ENCODE measurements at places on chromosomes 16 and 17.
A peak's percentile ranks its signal among the peaks of the same experiment; 100 is the strongest.

- DNase-seq, result no peak
Measured at GRCh38 chr16:31537362-31538242, 9.9 kb downstream of the AHSP start.

DNA sequence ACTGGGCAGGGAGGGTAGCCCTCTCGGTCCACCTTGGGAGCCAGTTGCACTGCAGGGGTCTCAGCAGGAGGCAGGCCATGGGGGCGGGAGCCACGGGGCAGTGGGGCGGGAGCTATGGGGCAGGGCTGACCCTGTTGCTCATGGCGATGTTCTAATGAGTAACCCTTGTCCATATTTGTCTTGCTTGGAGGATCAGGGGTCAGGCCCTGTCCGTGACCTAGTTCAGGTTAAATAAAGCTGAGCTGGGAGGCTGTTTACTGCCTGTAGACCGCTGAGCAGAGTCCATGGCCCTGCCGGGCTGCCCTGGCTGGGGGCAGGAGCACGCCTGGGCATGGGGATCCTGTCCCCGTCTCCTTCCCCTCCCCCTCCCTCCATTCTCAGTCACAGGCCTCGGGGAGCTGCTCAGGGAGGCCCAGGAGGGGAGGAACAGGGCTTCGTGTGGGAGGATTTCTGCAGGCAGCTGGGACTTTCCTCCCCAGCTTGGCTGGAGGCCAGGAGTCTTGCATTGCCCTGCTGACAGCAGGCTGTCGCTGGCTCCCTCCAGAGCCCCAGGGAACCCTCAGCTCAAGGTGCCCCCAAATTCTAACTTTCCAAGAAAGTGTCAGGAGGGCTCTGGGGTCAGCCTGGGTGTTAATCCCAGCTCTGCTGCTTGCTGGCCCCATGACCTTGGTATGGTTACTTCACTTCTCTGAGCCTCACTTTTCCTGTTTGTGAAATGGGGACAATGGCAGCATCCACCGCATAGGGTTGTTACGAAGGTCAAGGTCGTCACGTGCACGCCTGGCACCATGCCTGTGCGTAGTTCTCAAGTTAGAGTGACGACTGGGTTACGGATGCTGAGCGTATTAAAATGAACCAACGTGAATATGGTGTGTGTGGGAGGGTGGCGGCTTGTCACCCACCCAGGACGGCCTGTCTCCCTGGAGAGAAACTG is 6.1 kb upstream of the SERPINF2 start:
- no peak for DNase-seq

DNA sequence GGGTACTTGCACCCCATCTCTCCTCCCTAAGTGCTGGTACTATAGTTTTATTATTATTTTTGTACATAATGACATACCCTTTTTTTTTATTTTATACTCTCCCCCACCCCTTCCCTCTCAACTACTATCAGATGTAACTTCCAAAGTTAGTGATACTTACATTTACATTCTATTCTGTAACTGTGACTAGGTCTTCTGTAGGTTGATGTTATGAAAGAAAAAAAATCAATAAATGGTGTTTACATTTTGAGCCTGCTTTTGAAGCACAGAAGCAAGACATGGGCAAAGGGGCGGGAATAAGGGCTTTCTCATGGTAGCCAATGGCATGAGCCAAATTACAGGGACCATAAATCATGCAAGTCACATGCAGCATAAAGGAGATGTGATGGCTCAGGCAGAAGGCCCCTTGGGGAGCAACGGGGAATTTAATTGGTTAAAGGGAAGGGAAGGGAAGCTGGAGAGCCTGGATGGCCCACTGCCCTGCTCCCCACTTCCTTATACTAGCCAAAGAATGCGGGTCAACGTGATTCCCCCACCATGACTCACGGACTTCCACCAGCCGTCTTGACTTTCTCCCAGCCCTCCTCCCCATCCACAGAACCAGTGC is 2.4 kb upstream of the ACSF2 start:
- no peak for DNase-seq

GRCh38 chr16:28193530-28194423 is 18.0 kb downstream of the XPO6 start:
- no peak for DNase-seq

- DNase-seq, result peak; percentile 18
Measured at GRCh38 chr16:66474750-66475199, 47.7 kb downstream of the BEAN1 start.

DNA sequence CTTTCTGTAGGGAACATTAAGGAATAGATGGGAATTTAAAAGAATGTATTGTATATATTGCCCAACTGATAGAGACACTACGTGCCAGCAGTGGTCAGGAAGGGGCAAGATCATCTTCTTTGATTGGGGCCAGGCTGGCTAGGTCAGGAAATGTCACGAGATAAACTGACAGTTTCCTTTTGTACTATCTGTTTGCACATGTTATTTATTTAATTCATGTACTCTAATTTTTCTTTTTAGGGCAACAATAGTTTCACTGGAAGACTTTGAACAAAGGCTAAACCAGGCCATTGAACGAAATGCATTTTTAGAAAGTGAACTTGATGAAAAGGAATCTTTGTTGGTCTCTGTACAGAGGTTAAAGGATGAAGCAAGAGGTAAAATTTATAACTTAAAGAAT is 12.6 kb downstream of the NDEL1 start:
- no peak for DNase-seq

GRCh38 chr17:69575346-69575761 is 160.9 kb downstream of the MAP2K6 start:
- peak; percentile 12 for DNase-seq

GRCh38 chr17:58324056-58324408 is 4.6 kb downstream of the TSPOAP1 start:
- no peak for DNase-seq

DNA sequence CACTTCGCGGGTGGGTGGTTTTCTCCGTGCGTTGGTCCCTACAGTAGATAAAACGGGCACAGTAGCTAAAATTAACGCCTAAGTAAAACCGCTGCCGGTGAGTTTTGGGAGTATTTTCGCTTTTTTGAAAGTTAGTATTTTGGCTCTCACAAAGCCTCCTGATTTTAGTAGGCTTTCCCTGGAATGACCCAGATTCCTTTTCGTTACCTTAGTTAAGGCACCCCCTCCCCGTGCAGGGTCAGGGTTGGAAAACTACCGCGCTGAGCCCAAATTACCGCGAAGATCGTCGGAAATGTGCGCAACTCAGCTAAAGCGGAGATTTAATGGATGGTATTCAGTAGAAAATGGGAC is 28.3 kb upstream of the ST6GALNAC1 start:
- no peak for DNase-seq

DNA sequence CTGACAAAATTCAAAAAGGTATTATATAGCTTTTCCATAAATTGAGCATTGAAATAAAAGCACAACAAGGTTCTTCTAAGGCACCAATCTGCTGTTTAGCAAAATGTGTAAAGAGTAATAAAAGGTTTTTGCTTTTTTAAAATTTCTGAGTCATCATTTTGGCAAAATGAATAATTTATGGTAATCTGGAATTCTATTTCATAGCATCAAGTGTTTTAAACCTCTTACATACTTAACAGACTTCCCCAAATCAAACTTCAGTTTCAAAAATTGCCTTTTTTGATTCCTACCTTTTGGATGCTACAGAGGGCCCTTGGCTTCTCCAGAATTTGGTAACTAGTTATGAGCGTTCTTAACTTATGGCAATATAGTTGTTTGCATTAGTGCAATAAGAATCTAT is 154.0 kb upstream of the ELAC2 start:
- DNase-seq, result no peak

DNA sequence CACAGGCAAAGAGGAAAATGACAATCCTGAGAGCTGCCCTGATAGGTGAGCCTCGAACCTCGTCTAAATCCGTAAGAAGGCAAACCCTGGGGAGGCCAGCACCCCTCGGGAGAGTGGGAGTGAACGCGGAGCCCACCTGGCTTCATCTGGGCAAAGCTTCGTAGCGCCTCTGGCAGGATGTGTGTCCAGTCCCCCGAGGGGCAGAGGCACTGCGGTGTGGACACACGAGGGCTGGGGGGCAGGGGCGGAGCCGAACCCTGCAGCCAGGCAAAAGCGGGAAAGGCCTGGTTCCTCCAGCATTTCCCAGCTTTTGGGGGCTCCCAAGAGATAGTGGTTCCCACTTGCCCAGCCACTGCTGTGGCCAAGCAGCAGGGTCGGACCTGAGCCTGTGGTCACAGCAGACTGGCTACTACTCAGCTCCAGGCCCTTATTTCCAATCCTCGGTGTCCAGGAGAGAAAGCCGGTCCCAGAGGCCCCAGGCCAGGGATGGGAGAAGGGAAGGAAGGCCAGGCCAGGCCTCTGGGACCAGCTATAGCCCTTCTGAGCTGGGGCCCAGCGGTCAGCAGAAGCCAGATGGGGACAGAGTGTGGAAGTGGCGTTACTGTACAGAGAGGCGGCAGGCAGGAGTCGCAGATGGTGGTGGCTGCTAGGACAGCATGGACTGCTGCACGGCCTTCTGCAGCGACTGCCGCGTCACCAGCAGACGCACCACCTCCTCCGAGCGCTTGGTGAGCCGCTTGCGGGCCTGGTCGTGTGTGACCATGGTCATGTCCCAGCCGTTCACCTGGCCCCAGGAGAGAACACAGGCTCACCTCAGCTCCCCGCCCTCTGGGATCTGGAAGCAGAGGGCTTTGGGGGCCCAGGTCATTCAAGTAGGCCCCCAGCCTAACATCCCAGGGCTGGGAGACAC is 5.0 kb downstream of the TAX1BP3 start:
- no peak for DNase-seq

- no peak for DNase-seq
Measured at GRCh38 chr16:49608779-49609178, 235.2 kb downstream of the C16orf78 start.

- DNase-seq, result no peak
Measured at GRCh38 chr17:75109046-75109406, 743 bp upstream of the ARMC7 start.

DNA sequence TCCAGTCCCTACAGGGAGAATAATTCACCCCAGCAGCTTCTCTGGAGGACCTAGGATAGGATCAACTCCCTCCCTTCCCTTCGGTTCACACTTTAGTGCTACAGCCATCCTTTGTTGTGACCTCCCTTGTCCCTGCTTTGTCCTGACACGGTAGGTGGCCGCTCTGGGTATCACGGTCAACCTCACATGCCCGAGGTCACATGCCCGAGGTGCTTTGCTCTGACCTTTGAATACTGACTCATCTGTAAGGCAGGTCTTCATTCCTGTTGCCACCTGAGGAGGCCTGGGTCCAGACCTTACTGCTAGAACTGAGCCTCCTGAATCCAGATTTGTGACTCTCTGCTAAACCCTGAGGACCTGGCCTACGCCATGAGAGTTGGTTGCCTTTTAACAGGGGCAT is 19.7 kb downstream of the ALKBH5 start:
- DNase-seq, result no peak

DNA sequence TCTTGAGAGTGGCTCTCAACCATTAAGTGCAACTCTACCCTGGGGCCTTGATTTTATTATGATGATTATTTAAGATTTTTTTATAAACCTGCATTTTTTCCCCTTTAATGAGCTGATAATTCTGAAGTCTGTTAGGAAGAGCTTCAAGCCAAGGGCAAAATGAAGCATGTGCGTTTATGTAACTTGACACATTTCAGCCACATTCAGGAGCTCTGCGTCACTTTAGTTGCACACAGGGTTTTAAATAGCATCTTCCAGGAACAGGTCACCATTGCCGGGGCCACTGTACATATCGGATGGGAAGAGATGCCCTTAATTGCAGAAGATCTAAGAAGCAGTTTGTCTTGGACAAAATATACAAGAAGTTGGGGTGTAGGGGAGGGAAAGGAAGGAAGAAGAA is 89.6 kb downstream of the BMERB1 start:
- DNase-seq, result no peak

DNA sequence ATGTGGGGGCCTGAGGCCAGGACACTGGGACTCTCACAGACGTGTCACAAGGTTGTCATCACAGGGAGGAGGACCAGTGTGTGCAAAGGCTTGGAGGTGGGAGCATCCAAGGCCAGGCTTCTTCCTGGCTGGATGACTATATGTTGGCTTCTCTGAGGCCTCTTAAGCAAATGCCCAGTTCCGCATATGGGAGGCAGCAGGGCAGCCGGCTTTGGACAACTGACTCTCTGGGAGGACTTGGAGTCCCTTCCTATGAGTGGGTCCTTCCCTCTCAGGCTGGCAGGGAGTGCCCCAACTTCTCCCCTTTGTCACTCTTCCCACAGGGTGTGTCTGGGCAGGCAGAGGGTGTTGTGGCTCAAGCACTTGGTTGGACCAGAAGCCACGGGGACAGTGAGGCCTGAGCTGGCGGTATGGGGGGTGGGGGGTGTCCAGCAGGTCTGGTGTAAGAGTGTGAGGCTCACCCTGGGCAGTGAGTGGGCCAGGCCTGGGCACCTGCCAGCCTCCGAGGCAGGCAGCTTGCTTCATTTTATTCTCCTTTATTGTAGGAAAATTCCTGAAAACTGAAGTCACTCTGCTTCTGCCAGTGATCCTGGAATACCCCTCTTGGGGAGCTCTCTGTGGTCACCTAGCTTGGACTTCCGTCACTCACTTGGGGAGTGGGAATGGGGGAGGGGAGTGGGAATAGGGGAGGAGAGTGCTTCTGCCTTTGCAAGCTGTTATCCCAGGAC is 14.9 kb downstream of the ADGRG1 start:
- no peak for DNase-seq

DNA sequence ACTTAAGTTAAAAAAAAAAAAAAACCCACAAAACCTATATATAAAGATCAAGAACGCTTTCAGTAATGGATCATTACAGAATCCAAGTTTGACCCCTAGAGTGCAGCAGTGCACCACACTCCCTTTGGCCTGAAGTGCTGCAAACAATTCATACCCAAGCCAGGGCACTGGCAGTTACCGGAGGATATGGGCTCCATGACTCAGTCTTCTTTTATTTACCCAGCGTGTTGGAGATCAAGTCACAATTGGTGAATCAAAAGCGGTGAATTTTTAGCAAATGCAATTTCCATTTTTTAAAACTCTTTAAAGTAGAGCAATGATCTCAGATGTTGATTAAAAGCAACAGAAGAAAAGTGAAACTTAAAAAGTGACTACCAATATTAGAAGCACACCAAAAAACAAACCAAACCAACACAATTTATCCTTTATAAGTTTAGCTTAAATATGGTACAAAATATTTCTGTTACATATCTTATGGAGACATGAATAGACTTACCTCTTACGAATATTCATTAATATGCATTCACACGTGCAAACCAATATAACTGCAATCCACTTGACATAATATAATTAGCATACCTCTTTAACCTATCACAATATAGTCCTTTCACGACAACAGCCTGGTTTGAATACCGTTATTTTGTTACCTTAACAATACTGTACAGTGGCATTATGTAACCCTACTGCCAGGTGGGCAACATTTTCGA is 46.3 kb downstream of the ZNF652 start:
- DNase-seq, result peak; percentile 36

- DNase-seq, result no peak
Measured at GRCh38 chr17:78089576-78090281, 38.8 kb downstream of the TMC6 start.

GRCh38 chr16:84557504-84557903 is 53.0 kb upstream of the MEAK7 start:
- no peak for DNase-seq

GRCh38 chr17:70047619-70048419 is 27.2 kb upstream of the KCNJ16 start:
- DNase-seq, result no peak

GRCh38 chr16:81276323-81276722 is 37.8 kb downstream of the BCO1 start:
- no peak for DNase-seq

GRCh38 chr16:46688101-46688653 is 801 bp downstream of the VPS35 start:
- DNase-seq, result no peak

Measured in NCI-H1105 (cell line).